AG10803 (cell line): ENCODE measurements at places on chromosomes 7 and 10.

- DNase-seq = no peak
Observed at GRCh38 chr7:48108959-48109847, 20.1 kb downstream of the UPP1 start.

GRCh38 chr7:117082647-117083046 is 129.3 kb downstream of the ST7 start:
- DNase-seq = no peak

GRCh38 chr10:33073641-33074415 is 115.8 kb upstream of the ITGB1 start:
- DNase-seq = peak; percentile 77

DNA sequence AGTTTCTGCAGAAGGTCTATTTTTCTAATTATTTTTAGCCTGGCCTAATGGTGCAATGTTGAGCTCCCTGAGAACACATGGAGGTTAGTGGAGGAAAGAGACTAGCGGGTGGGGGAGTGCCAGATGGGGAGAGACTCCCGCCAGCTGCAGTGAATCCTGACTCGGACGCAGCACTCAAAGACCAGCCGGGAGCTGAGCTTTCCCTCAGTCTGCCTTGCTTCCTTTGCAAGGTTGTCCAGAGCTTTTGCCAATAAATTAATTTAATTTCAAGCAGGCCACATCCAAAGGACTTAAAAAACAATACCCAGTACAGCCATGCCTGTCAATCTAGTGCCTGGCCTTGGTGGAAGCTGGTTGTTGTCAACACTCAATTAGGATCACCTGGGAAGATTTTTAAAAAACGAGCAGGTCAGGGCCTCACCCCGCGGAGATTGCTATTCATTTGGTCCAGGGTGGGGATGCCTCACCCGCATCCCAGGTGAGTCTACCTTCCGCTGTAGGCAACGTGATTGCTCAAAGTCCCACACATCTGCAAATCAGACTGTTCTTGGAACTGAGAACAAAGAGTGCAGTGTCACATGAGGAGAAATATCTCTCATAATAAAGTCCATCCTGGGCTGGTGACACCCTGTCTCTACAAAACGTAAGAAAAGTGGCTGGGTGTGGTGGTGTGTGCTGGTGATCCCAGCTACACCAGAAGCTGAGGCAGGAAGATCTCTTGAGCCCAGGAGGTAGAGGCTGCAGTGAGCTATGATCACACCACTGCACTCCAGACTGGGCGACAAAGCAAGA is 4.0 kb downstream of the CLRN3 start:
- no peak for DNase-seq

DNA sequence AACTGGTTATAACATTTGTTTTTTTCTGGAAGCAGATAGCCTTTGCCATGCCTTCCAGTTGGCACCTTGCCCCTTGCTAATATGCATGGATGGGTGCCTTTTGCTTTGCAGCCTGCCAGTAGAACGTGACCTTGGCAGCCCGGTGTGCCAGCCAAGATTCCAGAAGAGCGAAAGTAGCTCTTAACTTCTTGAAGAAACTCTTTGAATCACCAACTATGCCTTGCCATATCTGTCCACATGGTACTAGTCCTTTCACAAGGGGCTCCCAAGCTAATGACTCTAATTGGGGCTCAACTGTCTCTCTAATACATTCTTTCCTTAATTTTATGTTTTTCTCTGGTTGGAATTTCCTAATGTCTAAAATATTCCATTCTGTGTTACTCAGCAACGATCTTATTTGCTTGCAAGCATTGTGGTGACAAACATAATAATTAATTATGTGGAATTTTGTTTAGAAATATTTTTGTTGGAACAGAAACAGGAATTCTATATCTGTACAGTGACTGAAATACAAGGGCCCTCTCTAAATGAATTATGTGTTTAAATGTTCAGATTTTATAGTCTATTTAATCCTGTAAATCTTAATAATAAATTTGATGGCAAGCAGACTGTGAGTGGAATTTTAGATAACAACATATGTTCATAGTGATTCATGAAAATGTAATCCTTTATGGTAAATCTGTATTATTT is 45.8 kb downstream of the HDAC9 start:
- DNase-seq = peak; percentile 95

DNA sequence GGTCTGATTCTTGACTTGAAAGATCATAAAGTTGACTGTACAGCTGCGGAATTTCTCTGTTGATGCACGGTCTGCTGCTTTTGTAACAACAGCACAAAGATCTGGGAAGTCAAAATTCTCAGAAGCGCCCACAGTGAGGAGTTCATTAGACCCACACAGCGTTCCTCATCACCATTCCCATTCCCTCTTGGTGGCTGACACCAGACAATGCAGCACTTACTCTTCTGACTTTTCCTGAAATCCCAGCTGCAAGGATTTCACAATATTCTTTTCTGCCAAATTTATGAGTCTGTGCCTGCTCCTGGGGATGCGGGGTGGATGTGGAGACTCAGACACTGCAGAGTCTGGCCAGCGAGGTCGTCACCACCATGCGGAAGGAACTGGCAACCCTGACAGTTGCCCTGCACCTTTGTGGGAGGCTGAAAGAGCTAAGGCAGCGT is 233.9 kb downstream of the FANK1 start:
- DNase-seq = peak; percentile 85

GRCh38 chr7:77570330-77571011 is 33.4 kb downstream of the PTPN12 start:
- DNase-seq = peak; percentile 92
